ENCODE measurements at places on chromosomes 1 and 21. TPM values are rescaled to one million over a fixed set of nuclear protein-coding genes. Genes with fewer than 3 reads are reported as not detected.
A peak's percentile ranks its signal among the peaks of the same experiment; 100 is the strongest.

GRCh38 chr1:197173571-197174507, 27.4 kb upstream of the ASPM start:
- no peak for DNase-seq

- DNase-seq: no peak
Observed at GRCh38 chr1:202568410-202568809, 141.8 kb downstream of the SYT2 start.

DNA sequence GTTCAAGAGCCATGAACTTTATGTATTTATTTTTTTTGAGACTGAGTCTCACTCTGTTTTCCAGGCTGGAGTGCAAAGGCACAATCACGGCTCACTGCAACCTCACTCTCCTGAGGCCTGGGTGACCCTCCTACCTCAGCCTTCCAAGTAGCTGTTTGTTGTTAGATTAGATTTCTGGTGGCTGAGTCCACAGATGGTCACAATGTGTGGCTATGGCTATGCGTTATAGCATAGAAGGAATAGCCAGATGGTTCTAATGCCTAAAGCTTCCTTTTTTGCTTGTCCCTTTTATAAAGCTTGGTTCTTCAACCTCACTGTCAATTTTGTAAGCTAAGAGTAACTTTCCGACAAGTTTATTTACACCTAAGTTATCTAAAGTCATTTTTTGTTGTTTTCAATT, 62.3 kb upstream of the FMN2 start:
- no peak for DNase-seq

- DNase-seq: no peak
Observed at GRCh38 chr1:167198518-167199133, 22.1 kb upstream of the POU2F1 start.

GRCh38 chr1:178530037-178530402, 17.1 kb downstream of the TEX35 start:
- DNase-seq: peak; percentile 25

DNA sequence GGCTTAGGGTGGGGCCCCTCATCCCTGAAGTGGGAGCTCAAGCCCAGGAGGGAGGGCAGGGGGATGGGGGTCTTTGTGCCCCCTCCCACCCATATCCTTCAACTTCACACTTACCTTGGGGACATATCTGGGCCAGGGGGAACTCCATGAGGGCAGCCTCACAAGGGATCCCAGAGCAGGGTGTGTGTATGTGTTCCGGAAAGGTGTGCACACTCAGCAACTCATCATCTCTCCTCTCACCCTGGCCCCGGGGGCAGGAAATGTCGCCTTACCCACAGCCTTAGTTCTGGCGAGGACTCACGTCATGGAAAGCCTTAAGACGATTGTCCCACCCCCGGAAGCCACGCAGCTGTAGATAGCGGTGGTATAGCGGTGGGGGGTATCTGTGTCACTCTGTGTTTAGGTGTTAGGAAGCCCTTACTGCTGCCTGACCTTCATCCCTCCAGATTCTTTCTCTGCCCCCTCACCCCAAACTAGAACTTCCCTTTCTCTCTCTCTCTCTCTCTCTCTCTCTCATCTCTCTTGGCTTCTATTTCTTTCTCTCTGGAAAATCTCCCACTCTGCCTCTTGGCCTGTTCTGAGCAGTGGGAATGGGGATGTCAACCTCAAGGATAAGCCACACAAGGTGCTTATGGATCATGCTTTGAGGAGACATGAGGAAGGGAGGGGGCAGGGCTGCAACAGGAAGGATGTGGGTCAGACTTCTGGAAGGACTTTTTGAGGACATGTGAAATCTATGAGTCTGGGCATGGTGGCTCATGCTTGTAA, at the start of gene SH2D2A:
Gene SH2D2A (minus strand): TSS at position 288 of the 768 bp plus-strand sequence. CDS start 140 bp downstream, at position 148.
- peak; percentile 53 for DNase-seq

GRCh38 chr1:48679859-48680258, 96.8 kb downstream of the BEND5 start:
- DNase-seq: no peak

GRCh38 chr1:63975481-63975880, 201.7 kb downstream of the ROR1 start:
- DNase-seq: no peak

- DNase-seq: no peak
Observed at GRCh38 chr1:116429821-116430374, 56.9 kb downstream of the ATP1A1 start.

GRCh38 chr1:87766737-87767136, 438.1 kb downstream of the LMO4 start:
- no peak for DNase-seq

- no peak for DNase-seq
Observed at GRCh38 chr1:91604632-91605031, 104.0 kb downstream of the CDC7 start.

DNA sequence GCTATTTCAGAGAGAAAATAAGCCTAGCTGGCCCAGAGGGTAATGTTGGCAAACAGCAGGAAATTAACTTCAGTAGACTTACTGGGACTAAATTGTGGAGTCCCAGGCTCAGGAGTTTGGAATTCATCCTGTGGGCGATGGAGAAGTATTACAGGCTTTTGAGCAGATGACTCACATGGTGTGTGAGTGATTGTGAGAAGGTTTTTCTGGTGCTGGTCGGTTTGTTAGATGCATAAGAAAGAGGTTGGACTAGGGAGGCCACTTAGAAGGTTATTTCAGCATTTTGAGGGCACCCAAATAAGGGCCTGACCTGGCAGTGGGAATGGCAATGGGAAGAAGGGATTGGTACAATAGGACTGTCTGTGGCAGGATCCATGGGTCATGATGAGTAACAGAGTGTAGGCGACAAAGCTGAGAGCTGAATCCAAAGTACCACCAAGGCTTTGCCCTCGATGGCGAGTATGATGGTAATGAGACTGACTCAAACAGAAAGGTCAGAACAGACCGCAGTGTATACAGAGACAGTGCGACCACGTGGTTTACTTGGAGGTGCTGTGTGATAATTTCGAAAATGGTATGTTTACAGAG, 69.2 kb upstream of the KIF26B start:
- no peak for DNase-seq

DNA sequence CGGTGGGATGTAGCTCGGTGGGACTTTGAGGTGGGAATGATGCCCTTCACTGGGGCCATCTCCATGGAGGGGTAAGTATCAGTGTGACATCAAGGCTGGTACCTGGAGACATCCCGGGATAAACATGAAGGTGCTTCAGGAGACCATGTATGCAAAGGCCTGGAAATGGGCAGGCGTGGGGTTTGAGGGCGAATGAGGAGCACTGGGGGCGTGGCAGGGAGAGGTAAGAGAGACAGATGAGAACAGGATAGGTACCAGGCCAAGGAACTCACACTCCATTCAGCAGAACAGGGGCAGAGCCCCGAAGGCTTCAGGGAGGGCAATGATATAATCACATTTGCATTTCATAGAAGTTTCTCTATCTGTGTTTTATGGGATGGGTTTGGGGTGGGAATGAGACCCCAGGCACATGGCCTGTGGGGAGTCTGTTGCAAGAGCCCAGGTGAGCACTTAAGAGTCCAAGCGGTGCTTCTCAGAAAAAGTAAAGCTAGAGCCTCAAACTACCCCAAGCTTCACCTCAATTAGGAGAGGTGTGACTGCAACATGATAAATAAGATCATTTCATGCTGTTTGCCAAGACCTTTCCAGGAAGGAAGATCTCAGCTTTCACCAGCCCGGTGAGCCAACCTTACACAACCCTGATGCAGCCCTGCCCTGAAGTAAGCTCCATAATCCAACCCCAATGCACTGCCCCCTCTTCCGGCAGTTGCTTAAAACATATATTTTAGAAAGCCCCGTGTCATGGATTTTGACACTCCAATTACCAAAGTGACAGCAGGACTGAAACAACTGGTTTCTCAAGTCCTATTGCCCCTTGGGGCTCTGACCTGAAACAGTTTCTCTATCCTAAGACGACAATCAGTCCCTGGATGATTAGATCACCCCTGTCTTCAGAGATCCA, 7.4 kb downstream of the S100A9 start:
- DNase-seq: peak; percentile 46

GRCh38 chr1:214122110-214122509, 134.3 kb downstream of the PROX1 start:
- no peak for DNase-seq

DNA sequence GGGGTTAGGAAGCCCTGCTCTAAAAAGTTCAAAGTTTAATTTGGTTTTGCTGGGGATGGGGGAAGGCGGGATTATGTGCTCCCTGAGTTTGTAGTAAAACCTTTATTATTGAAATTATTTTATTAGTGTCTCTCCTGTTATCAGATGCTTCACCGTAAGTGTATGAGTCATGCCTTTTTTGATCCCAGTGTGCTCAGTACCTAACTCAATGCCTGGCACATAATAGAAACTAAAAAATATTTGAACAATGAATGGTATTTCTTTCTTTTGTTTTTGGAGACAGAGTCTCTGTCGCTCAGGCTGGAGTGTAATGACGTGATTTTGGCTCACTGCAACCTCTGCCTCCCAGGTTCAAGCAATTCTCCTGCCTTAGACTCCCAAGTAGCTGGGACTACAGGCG, 6.4 kb downstream of the SNRPE start:
- DNase-seq: no peak

DNA sequence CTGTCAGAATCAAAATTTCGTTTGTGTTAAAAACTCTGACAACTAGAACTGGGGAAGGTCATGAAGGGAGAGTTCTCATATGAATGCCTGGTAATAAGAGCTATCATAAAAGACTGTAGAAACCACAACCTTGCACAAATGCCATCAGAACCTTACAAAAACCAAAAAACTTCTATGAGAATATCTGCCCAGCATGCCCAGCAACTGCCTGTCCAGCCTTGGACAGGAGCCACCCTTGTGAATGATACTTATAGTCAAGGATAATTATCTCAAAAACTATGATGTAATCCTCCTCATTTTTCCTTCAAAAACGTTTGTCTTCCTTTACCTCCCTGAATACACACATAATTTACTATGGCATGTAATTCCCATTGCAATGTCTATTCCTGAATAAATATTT, 53.4 kb upstream of the C1orf185 start:
- DNase-seq: no peak

DNA sequence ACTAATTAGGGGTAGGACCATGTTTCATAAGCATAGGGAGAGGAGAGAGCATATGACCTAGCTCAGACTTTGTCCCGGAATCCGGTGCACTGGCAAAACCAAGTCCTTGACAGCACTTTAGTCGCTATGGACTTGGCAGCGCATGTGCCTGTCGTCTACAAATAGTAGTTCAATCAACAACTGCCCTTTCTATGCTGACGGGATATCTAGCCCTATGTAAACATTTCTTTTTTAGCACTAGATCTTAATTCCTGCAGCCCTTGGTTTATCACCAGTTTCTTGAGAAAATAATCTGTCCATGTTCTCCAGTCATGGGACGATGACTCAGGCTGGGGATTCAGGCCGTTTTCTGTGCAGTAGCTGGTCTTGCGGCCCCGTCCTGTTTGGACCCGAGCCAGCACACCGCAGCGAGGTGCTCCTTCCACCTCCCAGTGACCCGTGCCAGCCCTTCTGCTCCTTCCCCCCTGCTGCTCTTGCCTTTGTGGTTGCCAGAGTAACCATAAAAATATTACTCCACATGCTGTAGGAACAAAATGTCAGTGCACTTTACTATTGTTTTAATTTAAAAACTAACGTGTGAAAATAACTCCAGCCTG, 8.6 kb upstream of the MT1HL1 start:
- DNase-seq: no peak

GRCh38 chr1:28115267-28115666, 26.9 kb upstream of the EYA3 start:
- no peak for DNase-seq

DNA sequence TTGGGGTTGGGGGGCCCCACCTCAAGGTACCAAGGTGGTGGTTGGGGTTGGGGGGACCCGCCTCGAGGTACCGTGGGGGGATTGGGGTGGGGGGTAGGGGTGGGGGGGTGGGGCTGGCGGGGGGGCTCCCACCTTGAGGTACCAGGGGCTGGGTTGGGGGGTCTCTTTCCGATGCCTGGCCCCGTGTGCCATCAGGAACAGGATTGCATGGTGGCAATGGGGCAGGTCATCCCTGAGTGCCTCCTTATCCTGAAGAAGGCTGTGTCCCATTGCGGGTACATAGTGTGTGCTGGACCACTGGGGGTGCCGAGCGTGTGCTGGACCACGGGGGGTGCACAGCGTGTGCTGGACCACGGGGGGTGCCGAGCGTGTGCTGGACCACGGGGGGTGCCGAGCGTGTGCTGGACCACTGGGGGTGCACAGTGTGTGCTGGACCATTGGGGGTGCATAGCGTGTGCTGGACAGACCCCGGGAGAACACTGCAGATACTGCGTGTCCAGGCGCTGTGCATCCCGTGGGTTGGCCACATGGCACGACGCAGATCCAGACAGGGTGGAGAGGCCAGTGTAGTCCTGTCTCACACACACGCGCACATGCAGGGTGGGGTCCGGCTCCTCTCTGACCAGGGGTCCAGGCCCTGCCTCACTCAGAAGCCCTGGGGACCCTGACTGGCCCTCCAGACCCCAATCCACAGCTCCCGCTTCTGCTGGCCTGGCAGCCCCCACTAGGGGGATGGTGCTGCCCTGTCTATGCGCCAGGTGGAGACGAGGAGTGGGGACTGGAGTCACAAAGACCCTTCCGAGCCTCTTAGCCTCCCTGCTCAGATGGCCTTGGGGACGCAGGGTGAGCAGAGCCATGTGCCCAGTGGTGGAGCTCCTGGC, 4.2 kb downstream of the SCNN1D start:
- no peak for DNase-seq

DNA sequence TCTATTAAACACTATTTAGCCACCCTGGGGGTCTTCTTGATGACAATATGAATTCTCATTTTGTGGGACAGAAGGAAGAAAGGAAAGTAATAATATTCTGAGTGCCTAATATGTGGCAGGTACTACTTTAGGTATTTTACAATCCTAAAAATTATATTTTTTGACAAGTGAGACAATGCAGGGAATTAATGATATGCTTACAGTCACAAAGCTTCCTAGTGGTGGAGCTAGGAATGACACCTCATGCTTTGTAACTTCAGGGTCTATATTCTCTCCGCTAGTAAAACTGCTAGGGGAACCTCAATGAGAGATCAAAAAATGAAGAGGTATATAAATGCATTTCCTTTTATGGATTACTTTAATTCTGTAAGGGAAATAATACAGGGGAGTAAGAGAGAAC, 44.3 kb downstream of the TPR start:
- no peak for DNase-seq

DNA sequence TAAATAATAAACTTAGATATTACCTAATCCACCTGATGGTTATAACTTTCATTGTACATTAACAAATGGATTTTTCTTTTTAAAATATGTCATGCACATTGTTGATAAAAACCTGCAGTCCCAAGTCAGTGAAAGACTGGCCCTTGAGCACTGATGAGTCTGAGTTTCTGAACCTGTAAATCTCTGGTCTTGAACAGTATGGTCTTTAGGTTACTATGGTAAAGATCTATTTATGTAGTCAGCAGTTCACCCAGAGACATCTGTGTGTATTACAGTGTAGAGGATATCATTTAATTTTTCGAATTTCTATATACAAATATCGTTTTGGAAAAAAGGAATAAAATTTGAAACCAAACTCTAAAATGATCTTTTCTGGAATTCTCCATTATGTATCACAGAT, 30.4 kb upstream of the SCYL3 start:
- DNase-seq: no peak

The F13B gene
- not detected for total RNA-seq

The GJA9 gene
- not detected for total RNA-seq

The SLC19A2 gene
- total RNA-seq: 34.7 TPM

The PDPN gene
- total RNA-seq: 18.1 TPM

The SERPINC1 gene
- not detected for total RNA-seq

The STIL gene
- total RNA-seq: 3.2 TPM

The TYW3 gene
- 17.9 TPM for total RNA-seq

The SLC9C2 gene
- total RNA-seq: not detected

The NPR1 gene
- total RNA-seq: 46.5 TPM

Data from breast epithelium (tissue), 4 donors.